ENCODE measurements at places on chromosomes 6 and 20.

DNA sequence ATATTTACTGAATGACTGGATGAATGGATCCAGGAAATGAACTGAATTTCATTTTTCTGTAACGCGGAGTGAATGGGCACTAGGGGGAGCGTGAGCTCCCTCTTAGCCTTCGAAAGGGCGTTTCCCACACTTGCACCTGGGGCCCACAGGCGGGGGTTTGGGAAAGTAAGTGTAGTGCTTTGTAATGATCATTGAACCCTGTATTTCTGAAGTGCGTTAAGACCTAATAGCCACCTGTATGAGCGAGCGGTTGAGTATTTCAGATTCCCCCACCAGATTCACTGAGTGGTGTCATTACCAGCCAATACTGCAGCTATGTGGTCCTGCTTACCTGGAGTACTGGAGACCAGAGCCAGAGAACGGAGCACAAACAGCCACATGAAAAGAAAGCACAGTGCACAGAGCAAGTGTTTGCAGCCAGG lies 10.5 kb downstream of the SYTL3 start:
- no peak for DNase-seq

DNA sequence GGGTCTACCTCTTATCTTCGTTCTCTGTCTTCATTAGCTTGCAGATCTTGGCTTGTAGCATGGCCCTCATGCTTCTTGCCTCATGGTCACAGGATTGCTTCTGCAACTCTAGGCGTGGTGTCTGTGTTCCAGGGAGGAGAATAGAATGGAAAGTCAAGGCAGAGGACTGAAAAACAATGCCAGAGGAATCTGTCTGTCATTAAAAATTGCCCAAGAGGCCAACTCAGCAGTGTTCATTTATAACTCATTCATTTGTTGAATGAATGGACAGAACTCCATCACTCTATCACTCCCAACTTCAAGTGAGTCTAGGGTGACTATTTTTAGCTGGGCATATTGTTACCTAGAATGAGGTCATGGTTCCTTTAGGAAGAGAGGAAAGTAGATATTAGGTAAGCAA lies 179.6 kb downstream of the UST start:
- DNase-seq, result no peak

DNA sequence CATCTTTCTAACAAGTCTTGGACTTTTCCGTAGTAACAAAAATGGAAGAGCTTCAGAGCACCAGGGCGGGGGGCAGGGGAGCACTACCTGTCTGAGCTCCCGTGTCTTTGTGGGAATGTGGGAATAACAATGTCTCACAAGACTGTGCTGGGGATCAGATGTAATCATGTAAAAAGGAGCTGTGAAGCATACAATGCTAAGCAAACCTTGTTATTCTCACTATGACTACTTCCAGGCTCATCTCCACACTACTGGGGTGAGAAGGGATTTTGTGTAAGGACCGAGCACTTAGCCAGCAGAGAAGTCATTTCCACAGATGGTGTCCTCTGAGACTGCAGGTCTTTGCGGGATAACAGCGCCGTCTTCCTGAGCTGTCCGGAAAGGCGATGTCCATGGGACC lies 27.1 kb downstream of the PRR18 start:
- DNase-seq, result no peak

DNA sequence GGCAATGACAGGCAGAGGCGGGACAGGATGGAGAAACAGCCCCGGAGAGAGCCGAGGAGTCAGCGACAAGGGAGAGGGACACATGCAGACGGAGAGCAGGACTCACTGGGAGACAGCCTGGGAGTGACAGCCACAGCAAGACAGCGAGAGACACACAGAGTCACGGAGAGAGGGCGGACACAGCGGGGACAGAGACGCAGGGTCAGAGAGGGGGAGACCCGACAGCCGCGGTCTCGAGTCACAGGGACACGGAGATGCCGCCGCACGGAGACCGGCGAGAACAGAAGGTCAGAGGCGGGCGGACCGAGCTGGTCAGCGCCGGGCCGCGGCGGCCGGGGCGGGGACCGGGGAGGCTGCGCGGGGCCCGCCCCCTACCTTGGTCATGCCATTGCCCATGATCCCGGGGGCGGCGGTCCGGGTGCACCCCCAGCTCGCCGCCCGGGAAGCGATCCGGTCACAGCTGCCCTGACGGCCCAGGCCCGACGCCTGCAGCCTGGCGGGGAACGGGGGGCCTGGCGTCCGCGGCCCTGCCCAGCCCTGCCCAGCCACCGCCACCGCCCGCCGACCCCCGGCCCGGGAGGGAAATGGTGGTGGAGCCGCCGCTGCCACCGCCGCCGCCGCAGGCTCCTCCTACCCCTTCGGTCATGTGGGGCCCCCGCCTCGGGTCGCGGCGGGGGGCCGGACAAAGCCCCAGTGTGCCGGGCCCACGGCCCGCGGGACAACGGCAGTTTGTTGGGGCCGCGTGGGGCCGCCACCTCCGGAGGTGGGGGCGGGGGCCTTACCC lies at the start of the genes DUSP15 and TTLL9:
Gene DUSP15 (minus strand): TSS at position 586 of the 784 bp plus-strand sequence. CDS start 190 bp downstream, at position 396.
Gene TTLL9 (plus strand): TSS at position 693 of the 784 bp plus-strand sequence. CDS start 493 bp downstream, outside the sequence.
- DNase-seq, result no peak

GRCh38 chr6:50762798-50763197 lies 49.5 kb downstream of the TFAP2D start:
- no peak for DNase-seq

GRCh38 chr20:58891086-58891717 lies 38.7 kb downstream of the GNAS start:
- no peak for DNase-seq

DNA sequence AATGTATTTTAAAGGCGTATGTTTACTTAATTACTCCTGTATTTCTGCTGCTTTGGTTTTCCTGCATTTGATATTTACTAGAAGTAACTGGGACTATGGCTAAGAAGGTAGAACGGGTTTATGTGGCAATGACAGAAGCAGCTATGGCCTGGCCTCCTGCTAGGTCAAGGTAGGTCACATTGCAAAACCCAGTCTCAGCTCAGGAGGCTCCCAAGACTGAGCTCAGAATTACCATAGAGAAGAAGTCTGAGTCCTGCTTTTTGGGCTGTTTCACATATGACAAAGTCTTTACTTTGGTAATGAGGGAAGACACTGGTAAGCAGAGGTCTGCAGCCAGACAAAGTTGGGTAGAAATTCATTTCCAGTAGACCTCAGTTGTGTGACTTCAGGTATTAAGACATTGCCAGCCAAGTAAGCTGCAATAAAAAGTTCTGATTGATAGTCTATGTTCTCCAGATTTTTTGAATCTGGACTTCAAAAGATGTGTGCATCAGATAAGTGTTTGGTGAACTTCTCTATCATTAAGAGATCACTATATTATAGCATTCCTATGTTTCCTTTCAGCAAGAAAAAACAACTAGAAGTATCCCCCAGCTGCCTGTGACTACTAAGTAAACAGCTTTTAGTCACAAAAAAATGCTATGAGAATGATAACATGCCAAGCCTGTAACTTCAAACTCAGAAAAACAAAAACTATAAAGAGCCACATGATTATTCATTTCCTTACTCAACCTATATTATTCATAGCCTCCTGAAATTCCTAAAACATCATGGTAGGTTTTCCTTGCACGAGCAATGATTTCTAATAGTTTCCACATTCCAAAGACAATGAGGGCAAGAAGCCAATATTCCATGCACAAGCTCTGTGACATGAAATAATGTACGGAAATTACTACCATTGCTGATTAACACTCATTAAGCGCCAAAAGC lies 312.3 kb downstream of the HAO1 start:
- DNase-seq, result no peak

DNA sequence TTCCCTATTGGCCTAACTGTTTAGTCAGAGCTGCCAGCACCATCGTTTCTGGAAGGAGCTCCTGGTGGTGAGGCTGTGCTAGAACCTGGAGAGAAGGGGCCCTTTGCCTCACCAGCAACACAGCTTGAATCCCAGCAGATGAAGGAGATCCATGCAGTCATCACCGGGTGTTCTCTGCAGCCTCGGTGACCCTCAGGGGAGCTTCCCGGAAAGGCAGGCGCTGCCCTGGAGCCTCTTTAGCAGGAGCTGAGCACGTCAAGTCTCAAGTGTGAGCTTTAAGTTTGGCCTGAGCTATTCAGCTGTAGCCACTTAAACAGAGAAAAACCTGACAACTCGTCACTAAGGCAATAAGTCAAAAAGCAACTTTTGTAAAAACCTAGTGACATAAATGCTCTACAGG lies 181.2 kb upstream of the FOXQ1 start:
- DNase-seq, result no peak

DNA sequence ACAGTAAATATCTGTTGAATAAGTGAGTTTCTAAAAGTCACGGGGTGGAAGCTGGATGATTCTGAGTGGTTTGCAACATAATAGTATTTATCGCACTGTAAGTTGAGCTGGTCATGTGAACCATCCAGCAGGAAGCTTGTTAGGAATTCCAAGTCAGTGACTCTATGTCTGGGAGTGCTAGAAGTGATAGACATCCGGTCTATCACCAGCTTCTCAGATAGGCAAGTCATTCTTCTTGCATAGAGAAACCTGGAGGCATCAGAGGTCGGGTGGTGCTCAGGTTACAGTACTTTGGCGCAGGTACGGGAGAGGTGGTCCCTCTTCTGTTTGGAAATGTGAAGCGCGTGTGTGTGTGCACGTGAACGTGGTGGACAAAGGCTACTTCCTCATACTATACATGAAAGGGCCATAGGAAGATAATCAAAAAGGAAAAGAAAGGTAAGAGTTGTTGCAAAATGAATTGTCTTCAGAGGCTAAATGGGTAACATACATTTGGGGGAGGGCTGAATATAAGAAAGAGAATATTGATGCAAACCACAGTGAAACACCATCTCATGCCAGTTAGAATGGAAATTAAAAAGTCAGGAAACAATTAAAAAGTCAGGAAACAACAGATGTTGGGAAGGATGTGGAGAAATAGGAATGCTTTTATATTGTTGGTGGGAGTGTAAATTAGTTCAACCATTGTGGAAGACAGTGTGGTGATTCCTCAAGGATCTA lies 299.3 kb upstream of the ZFP64 start:
- DNase-seq, result no peak

- DNase-seq, result no peak
These were observed 308.6 kb upstream of the ZFP64 start for GRCh38 chr20:52500157-52500556.

DNA sequence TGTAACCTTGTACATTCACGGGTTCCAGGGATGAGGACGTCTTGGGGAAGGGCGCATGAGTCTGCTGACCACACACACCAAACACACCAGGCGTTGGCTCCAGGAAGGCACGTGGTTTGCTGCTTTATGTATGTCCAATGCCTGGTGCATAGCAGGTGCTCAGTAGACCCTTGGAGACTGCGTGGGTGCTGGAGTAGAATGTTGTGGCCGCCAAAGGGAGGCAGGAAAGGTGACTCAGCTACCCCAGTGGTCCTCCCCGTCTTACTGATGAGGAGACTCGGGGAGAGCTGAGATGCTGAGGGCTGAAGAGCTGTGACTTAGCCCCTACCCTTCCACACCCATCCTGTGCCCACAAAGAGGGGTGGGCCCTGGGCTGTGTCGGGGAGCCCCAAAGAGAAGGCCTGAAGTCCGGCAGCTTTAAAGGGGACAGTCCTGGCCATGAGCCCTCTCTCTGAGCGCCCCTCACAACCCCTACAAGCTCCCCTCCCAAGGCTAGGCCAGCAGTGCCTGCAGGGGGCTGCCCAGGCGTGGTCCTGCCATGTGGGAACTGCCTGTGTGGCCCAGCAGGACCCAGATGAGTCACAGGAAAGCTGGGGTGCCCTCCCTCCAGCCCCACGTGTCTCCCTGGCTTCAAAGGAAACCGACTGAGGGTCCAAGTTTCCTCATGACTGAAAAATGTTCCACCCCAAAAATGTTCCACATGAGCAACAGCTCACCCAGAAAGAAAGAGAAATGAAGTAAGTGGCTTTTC lies 28.0 kb upstream of the PTGIS start:
- DNase-seq, result no peak

- DNase-seq, result no peak
These were observed 46.6 kb downstream of the DTD1 start for GRCh38 chr20:18634501-18634900.

GRCh38 chr20:59985164-59985563 lies 26.9 kb downstream of the CDH26 start:
- no peak for DNase-seq

Measured in smooth muscle cell of the brain vasculature (primary cell).